ENCODE measurements at places on chromosomes 11 and 22. TPM values are rescaled to one million over a fixed set of nuclear protein-coding genes. Genes with fewer than 3 reads are reported as not detected.

DNA sequence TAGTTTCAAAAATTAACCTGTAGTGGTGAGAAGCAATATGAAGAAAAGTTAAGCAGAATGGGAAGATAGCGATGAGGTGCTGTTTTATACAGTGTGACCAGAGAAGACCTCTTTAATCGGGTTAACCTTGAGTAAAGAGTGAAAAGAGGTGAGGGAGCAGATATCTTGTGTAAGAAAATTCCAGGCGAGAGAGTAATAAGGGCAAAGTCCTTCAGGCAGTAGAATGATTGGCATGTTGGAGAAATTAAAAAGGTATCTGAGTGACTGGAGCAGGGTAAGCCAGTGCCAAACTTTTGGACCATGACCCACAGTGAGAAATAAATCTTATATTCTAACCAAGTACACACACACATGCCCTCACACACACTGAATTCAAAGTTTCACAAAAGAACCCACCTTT lies 374.7 kb upstream of the LARGE1 start:
- no peaks in the 10 kb centered on the region for H3K36me3 ChIP-seq
- no peaks in the 10 kb centered on the region for H3K4me1 ChIP-seq
- H3K27ac ChIP-seq, result no peak overlapping the region
- no peak for DNase-seq
- H3K27me3 ChIP-seq, result no peaks in the 10 kb centered on the region

DNA sequence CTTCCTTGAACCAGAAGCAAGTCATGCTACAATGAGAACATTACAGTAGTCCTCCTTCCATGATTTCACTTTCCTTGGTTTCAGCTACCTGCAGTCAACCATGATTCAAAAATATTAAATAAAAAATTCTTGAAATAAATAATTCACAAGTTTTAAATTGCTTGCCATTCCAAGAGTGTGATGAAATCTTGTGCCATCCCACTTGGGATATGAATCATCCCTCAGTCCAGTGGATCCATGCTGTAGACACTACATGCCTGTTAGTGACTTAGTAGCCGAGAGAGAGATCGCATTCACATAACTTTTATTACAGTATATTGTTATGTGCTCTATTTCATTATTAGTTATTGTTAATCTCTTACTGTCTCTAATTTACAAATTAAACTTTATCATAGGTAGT lies 6.0 kb downstream of the HOATZ start:
- H3K4me3 ChIP-seq, result no peak overlapping the region
- no peak for DNase-seq
- H3K27me3 ChIP-seq, result peaks cover 9% of the 10 kb centered on the region
- H3K27ac ChIP-seq, result no peak overlapping the region
- no peaks in the 10 kb centered on the region for H3K36me3 ChIP-seq
- peaks cover 48% of the 10 kb centered on the region for H3K4me1 ChIP-seq

Gene NAGA
- total RNA-seq, result 18.6 TPM

GRCh38 chr11:83072350-83073242 lies 899 bp upstream of the RAB30 start:
- no peak for DNase-seq
- no peak overlapping the region for H3K4me3 ChIP-seq
- peaks cover 6% of the 10 kb centered on the region for H3K4me1 ChIP-seq
- no peaks in the 10 kb centered on the region for H3K27me3 ChIP-seq
- H3K27ac ChIP-seq, result no peak overlapping the region
- H3K36me3 ChIP-seq, result peaks cover 5% of the 10 kb centered on the region

DNA sequence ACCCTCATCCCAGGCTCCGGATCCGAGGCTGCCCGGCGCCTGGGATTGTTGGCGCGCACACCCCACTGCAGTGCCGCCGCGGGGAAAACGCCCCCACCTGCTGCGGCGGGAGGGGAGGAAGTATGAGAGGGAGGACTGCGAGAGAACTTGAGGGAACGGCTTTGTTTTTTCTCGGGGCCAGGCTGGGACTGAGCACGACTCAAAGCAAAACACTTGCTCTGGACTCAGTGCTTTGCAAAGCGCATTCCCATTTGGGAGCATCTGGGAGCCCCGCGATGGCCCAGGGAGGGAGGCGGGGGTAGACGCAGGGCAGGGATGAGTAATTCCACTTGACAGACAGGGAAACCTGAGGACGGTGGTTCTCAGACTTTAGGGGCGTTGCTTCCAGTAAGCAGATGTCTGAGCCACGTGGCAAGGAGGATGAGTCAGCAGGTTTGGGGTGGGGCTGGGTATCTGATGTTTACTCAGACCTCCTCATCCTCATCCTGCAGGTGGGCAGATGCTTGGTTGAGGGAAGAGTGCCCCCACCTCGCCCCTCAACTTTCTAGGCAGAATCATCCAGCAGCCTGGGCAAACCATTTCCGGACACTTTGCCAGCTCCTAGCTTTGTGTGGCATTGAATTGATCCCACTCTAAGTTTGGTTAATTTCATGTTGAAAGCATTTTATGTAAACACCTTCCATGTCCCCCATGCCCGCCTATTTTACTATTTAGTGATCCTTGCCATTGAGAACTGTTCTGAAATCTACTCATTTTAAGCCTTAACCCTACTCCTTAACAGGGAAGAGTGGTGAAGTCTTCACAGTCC lies 1.5 kb downstream of the MIAT start:
- H3K4me3 ChIP-seq, result peak overlapping the region; percentile 91
- no peaks in the 10 kb centered on the region for H3K27me3 ChIP-seq
- H3K27ac ChIP-seq, result peak overlapping the region; percentile 76
- H3K36me3 ChIP-seq, result peaks cover 1% of the 10 kb centered on the region
- H3K4me1 ChIP-seq, result peaks cover 22% of the 10 kb centered on the region
